Fibroblast of skin of left biceps (primary cell): ENCODE measurements at places on chromosomes 12 and 14.

DNA sequence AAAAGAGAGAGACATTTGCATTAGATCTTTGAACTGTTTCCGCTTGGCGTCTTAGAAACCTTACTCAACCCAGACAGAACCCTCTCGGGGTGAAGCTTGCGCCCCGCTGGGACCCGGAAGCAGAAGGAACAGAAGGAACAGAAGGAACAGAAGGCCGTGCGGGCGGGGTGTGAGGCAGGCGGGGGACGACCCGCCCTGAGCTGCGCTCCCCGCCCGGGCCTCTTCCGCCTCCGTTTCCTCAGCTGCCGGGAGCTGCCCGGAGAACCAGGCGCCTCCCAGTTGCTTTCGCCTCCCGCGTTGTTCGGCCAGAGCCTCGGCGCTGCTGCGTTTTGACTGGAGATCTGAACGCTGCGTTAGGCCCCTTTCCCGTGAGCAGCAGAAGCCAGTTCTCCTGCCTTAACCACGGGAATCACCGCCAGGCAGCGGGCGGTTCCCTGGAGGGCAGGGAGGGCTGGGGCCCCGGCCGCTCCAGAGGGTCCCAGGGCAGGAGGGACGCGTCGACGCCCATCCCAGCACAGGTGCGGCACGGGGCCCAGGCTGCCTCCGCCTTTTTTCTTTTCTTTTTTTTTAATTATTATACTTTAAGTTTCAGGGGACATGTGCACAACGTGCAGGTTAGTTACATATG lies 19.3 kb upstream of the MMP17 start:
- no peak for DNase-seq

- no peak for DNase-seq
These were observed 506 bp upstream of the NABP2 start for GRCh38 chr12:56223571-56224101.

DNA sequence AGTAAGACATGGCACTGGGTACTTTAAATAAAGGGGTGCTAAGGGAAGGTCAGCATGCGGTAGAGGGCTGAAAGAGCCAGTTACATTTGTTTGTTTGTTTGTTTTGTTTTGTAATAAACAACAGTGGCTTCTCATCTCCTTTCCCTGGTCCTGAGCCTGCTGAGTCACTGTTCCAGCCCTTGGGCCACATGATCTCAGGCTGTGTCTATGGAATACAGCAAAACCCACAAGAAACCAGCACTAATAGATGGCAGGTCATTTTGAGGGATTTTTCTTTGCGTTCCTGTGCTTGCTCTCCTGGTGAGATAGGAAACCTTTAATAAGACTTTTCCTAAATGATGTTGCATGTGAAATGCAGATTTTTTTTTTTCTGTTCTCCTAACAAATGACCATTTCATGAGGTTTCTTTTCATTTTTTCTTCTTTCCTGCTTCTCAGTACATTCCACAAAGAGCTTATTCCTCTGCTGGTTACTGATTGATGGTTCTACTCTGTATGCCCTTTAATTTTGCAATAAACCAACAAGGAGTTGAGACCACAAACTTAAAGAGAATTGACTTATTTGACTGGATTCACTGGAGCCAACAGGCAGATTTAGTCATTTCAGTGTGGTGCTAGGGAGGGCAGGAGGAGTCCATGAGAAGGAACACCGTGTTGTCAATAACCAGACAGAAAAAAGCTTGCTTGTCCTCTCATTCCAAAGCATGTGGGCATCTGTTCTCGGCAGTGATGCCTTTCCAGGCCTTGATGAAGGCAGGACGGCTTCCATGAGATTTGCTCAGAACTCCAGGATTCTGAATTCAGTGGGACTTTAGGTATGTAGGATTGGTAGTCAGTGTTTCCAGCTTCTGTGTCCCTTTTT lies 459.2 kb downstream of the RAD51B start:
- no peak for DNase-seq

DNA sequence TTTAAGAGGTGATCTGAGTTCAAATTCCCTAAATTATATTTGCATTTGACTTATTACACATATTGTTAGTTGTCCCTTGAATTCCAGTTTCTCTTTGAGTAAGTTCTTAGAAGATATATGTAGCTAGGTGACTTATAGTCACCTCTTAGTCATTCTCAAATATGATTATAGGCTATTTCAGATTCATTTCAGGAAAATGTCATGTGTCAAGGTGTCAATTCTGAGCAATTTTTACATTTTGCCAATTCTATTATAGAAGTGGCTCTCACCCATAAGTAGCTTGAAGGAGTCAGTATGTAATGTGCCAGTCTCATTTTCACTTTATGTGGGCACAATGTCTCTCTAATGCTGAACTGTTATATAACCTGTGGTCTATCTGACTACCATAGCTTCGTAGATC lies 623.4 kb downstream of the DIO2 start:
- no peak for DNase-seq

- no peak for DNase-seq
These were observed 34.7 kb upstream of the FZD10 start for GRCh38 chr12:130127532-130127911.
